Amygdala (tissue), 56 donors: ENCODE measurements at places on chromosomes 11 and 22.

- no peak for DNase-seq
These were observed 223 bp downstream of the WT1 start for GRCh38 chr11:32435152-32435480.

DNA sequence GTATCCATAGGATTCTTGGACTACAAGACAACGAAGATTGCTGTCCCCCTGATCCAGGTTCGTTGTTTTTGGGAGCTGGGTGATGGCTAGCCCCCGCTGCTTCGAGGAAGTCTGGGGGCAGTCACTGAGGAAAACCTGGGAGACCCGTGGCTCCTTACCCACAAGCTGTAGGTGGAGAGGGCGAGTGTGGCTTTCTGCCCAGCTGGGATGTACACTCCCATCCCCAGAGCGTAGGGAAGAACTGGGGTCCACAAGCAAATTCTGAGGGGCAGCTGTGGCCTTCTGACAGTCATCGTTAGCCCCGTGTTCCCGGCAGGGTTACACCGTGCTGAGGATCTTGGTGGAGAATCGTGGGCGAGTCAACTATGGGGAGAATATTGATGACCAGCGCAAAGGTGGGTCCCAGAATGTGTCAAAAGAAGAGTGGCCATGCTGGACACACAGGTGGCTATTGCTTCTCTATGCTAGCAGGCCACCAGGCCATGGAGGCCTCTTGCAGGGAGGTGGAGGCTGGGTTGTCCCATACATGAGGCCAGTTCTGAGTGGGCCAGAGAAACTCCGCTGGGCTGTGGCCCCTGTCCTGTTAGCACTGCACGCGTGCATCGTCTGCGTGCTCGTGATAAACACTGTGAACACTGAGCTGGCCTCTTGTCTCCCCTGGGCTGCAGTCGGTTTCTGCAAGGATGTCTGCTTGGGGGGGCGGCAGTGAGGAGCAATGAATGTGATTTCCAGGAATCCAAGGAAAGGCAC, 39.8 kb downstream of the GLB1L2 start:
- no peak for DNase-seq

DNA sequence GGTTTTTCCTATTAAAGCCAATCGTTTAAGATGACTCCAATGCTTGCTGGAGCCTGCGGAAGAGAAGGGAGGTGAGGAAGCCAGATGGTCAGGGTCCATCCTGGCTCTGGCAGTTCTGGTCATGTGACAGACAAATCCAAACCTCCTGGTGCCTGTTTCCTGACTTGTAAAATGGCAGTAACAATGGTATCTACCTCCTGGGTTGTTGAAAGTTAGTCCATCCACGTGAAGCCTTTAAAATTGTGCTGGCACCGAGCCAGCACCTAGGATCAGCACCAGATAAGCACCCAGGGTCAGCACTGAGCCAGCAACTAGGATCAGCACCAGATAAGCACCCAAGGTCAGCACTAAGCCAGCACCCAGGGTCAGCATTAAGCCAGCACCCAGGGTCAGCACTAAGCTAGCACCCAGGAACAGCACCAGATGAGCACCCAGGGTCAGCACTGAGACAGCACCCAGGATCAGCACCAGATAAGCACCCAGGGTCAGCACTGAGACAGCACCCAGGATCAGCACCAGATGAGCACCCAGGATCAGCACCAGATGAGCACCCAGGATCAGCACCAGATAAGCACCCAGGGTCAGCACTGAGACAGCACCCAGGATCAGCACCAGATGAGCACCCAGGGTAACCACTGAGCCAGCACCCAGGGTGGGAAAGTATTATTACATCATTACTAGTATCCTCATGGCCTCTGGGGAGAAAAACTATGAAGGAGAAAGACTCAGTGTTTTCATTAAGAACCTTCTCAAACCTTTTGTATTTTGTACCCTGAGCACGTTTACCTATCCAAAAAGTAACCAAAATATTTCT, 17.2 kb downstream of the KIAA0930 start:
- no peak for DNase-seq

DNA sequence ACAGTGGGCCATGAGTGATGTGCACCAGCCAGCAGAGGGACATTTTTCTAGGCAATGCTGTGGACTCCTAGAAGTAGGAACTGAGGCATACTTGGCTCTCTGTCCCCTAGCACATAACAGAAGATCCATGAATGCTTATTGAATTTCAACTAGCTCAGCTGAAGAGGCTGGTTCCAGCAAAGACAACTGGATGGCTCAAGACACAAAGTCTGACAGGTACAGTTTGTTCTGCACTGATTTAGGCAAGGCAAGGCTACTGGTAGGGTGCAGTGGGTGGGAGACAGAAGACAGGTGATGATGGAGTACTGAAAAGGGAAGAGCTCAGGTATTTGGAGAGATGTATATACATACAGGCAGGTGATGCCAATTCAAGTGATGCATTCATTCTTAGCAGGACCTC, 72.4 kb upstream of the USP47 start:
- DNase-seq, result no peak

DNA sequence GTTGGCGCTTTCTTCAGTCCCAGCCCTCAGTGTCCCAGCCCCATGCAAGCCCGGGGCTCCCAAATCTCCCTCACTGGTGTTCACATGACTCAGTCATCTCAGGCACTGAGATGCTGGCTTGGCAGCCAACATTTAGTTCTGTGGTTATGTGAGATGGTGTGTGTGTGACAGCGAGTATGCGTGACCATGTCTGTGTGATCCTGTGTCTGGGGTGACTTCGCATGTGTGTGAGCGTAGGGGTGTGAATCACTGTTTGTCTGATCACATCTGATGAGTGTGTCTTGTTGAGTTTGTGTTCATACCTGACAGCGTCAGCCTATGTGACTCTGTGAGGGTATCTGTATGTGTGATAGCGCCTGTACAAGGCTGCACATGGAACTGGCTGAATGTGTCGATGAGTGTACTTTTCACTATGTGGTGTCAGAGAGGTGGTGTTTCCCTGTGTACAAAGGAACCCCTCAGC, 16.2 kb downstream of the CREB3L1 start:
- no peak for DNase-seq

- no peak for DNase-seq
These were observed 1433.8 kb downstream of the BRD1 start for GRCh38 chr22:48393885-48394284.

- no peak for DNase-seq
These were observed 25.8 kb upstream of the SERPIND1 start for GRCh38 chr22:20748082-20748481.

DNA sequence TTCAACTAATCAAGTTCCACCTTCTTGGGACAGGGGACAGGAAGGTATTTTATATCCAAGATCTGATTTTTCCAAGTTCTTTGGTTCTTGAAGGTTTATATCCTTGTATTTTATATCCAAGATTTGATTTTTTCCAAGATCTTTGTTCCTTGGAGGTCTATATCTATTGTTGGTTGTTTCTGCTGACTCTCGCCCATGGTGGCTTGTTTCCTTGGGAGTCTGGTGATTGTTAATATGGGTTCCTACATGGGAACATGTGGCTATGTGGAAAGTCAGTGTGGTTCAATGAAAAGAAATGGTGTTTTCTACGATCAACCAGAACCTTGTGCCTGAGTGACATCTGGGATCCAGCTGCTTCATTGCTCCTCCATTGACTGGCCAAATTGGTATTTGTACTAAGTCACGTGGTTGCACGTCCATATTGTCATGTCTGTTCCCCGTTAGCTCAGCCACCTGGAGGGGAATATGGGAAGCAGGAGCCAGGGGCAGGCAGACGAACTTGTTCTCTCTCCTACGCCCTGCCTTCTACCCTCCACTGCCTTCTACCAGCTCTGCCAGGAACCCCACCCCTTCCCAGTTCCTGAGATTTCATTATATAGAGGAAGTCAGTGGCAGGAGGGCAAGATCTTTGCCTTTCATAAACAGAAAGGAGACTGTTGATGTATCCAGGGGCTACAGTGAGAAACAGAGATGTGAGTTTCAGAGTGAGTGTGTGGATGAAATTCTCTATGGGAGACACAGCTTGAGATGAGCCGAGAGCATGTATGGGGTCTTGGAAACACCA, 11.1 kb upstream of the CSF2RB start:
- no peak for DNase-seq

GRCh38 chr11:118042796-118043195, 34.1 kb upstream of the TMPRSS4 start:
- no peak for DNase-seq

- DNase-seq, result no peak
These were observed 2.2 kb downstream of the SLC35C1 start for GRCh38 chr11:45806937-45807791.

DNA sequence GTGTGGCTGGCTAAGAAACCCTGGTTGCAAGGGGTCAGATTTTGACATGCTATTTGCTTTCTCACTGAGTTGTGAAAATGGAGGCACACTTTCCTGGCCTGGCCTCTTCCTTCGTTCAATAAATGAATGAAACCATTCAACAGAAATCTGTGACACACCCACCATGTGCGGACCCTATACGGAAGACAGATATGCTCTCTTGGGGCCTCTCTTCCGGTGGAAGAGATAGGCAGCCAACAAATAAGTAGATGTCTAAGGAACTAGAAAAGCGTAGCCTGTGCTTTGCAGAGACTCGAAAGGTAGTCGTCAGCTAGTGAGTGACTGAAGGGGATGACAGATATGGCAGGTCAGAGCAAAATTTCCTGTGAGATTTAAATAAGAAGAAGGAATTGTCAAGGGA, 5.3 kb downstream of the KCNQ1OT1 start:
- DNase-seq, result no peak

- no peak for DNase-seq
These were observed 29.9 kb downstream of the GDPD5 start for GRCh38 chr11:75495749-75496304.

DNA sequence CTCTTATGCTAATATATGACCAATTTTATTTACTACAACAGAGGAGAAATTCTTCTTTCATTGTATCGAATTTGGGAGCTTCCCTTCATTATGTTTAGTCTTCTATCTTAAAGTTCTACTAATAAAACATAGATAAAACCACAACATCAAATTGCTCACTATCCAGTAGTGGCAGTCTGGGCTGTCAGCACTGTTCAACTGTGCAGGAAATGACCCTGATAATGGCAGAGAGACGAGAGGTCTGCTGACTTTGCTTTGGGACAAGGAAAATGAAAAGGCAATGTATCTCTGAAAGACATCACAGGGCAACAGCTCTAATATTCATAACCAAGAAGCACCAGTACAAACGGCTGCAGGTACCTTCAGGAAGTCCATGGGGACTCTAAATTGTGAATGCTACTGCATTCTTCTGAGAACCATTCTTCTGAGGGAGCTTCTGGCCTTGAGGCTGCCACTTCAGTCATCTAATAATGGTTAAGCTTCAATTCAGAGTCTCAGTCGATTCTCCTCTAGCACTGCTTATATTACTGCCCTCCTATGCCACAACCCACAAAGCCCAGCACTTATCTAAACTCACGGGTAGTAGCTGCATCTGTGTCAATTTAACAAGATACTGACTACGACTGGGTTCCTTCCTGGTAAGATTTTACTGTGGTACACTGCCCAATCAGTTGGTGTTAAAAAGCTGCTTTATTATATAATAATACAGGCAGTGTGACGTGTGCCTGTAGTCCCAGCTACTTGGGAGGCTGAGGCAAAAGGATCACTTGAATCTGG, 44.2 kb downstream of the CKAP5 start:
- no peak for DNase-seq

GRCh38 chr22:40056559-40056958, 61.8 kb downstream of the FAM83F start:
- DNase-seq, result no peak

DNA sequence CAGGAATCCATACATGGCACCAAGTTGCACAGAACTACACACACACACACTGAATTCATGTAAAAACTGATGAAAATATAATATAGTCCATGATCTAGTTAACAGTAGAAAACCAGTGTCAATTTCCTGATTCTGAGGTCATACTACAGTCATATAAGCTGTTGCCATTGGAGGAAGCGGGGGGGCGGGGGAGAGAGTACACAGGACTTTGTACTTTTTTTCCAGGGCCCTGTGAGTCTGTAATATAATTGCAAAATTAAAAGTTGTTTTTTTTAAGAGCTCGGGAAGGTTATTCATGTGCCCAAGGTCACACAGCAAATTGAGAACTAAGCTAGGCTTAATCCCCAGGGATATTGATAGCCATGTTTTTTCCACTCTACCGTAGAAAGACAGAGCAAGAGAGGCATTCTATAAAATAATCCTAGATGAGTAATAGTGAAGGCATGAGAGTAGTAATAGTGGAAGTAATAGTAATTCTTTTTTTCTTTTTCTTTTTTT, 312.3 kb downstream of the MN1 start:
- no peak for DNase-seq

GRCh38 chr11:132621976-132622580, 910.2 kb downstream of the OPCML start:
- no peak for DNase-seq

DNA sequence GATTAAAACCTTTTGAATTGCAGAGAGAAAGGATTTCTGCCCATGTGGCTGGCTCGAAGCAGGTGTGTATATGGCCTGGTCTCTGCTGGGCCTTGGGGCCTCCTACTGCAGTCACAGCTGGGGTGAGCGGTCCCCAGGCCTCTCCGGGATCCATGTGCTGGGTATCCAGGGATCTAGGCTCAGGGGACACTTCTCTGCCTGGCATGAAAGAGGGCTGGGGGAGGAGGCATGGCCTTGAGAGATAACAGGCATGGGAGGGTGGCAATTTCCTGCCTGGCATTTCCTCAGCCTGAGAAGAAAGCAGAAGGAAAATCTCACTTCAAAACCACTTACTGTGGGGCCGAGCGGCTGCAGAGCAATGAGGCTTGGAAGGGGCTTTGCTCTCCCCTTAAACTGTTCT, 20.3 kb upstream of the PARVG start:
- no peak for DNase-seq

DNA sequence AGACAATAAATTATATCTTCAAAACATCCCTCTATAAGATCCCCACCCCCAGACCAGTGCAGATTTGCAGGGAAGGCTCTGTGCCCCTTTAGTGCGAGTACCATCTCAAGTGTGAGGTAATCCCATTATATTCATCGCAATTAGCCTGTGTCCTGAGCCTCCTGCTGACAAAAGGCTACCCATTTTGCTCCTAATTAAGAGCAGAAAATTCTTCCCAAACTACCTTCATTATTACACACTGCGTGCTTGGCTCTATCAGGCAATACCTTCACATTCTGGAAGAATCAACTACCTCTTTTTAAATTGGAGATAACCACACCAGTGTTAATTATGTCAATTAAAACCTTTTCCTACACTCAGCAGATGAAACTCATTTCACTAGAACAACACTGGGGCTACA, 1133.4 kb upstream of the CCDC90B start:
- DNase-seq, result no peak

- DNase-seq, result no peak
These were observed 23.7 kb upstream of the MYO18B start for GRCh38 chr22:25718135-25718840.

GRCh38 chr11:91802475-91802874, 422.1 kb upstream of the FAT3 start:
- DNase-seq, result no peak
